ENCODE measurements at places on chromosomes 7 and 10.

DNA sequence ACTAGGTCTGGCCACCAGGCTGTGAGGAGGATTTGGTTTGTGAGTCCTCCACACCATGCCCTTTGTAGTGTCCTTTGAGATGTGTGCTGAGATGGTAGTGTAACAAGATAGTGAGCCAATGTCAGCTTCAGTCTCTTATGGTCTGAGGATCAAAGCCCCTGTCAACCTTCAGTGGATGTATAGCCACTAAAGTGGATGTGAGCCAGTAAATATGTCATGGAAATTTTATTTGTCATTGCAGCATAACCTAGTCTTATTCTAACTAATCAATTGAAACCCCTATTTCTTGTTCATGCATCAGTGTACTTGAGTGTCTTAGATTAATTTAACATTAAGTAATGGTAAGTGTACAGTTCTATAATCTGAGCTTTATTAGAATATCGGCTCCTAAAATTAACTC lies 51.0 kb upstream of the WAC start:
- DNase-seq, result no peak

DNA sequence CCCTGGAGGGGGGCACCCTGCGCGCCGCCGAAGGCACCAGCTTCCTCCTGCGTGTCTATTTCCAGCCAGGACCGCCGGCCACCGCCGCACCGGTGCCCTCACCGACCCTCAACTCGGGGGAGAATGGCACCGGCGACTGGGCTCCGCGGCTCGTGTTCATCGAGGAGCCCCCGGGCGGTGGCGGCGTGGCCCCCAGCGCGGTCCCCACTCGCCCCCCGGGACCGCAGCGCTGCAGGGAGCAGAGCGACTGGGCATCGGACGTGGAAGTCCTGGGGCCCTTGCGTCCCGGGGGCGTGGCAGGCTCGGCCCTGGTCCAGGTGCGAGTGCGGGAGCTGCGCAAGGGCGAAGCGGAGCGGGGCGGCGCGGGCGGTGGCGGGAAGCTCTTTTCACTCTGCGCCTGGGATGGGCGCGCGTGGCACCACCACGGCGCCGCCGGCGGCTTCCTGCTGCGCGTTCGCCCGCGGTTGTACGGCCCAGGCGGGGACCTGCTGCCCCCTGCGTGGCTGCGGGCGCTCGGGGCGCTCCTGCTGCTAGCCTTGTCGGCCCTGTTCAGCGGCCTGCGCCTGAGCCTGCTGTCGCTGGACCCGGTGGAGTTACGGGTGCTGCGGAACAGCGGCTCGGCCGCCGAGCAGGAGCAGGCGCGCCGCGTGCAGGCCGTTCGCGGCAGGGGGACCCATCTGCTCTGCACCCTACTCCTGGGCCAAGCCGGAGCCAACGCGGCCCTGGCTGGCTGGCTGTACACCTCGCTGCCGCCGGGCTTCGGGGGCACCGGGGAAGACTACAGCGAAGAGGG lies 594 bp downstream of the CNNM1 start:
- DNase-seq, result no peak

DNA sequence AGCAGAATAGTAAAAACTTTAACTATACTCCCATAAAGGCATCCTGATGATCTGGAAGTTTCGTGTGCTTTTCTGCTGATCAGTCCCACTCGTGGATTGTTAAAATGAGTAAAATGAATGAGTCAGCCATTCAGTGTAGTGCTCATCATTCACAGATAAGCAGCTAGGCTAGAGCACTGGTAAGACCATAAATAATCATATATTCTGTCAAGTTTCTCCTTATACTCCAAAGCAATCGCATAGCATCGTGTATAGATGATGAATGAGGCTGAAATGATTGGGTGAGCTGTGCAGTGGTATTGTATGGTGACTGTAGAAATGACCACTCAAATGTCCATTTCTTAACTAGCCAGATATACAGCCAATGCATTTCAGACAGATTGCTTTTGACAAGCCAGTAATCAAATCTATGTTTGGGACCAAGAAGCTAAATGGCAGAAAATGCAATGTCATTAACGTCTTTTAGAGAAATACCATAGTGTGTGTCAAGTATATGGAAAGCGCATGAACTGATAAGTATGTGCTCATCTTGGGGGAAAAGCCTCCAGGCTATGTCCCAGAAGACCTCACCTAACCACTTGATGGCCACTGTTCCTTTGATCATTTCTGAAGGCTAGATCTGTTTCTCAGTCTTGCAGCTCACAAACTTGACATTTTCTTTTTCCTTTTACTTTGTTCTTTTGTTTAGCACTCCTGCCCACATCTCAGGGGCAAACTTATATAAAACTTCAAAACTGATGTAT lies 227.2 kb upstream of the FAM3C start:
- no peak for DNase-seq

GRCh38 chr10:43126759-43127424 lies 11.4 kb upstream of the CSGALNACT2 start:
- no peak for DNase-seq

GRCh38 chr7:28329661-28330363 lies 82.5 kb upstream of the CREB5 start:
- no peak for DNase-seq

- no peak for DNase-seq
Measured at GRCh38 chr10:86858011-86858410, 99.4 kb downstream of the MMRN2 start.

GRCh38 chr7:17706734-17707133 lies 233.6 kb downstream of the SNX13 start:
- DNase-seq, result no peak

DNA sequence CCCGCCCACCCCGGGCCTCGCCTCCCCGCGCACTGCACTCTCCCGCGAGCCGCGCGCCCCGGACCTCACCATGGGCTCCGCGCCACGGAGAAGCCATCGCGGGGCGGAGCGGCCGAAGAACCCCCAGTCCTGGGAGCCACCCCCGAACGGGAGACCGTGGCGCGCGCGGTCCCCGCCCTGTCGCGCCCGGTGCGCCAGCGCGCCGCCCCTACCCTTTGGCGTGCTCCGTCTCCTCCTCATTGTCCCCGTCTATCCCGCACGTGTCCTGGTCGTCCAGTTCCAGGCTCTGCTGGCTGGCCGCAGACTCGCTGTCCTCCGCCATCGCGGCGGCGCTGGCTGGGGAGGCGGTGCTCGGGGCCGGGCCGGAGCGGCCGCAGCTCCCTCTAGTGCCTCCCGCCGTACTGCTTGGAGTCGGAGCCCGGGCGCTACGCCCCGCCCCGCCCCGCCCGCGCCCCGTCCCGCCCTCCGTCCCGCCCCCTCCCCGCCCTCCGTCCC lies at the start of gene NMT2:
TSS of gene NMT2 (minus strand) at position 403 of the 495 bp plus-strand sequence. CDS start at position 322, 81 bp downstream.
- DNase-seq, result no peak

DNA sequence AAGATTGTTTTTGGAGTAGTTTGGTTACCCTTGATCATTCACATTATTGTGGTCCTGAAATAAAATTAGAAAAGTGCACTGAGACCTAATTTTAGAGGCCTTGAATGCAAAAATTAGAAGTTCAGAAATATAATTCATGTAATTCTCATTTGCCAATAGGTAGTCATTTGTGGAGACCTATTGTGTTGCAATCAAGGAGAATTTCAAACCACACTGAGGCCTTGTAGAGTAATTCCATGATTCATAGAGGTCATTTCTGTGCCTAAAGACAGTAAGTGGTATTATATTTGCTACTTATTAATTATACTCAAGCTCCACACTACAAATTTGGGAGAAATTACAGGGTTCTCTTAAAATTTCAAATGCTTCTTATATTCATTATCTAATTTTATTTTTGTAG lies 946.8 kb upstream of the POT1 start:
- no peak for DNase-seq

DNA sequence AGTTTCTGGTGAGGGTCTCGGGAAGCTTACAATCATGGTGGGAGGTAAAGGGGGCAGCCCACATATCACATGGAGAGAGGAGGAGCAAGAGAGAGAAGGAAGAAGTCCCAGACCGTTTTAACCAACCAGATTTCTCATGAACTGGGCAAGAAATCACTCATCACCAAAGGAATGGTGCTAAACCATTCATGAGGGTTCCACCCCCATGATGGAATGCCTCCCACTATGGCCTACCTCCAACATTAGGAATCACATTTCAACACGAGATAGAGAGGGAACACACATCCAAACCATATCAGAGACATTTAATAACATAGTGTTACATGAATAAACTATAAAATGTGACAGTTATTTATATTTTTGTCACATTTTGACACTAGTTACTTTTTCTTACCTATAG lies 214.8 kb upstream of the MAGI2 start:
- DNase-seq, result no peak

DNA sequence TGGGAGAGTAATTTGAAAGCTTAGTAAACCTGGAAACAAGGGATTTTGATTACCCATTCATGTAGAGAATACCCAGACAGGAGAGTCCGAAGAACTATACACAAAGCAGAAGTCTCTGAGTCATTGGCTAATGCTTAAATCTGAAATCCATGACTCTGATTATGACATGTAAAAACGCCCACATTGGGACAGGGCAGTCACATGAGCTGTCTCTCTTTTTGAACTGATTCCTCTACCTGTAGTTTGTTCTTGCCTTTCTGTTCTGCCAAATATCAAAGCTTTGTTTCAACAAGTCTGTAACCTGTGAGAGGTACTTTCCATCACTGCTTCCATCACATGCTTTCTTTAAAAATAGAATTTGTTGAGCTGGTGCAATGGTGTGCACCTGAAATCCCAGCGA lies 4.3 kb upstream of the GPNMB start:
- no peak for DNase-seq

- DNase-seq, result no peak
Measured at GRCh38 chr10:70967591-70968587, 79.5 kb upstream of the PCBD1 start.

- DNase-seq, result no peak
Measured at GRCh38 chr10:94316560-94316959, 46.2 kb downstream of the NOC3L start.

DNA sequence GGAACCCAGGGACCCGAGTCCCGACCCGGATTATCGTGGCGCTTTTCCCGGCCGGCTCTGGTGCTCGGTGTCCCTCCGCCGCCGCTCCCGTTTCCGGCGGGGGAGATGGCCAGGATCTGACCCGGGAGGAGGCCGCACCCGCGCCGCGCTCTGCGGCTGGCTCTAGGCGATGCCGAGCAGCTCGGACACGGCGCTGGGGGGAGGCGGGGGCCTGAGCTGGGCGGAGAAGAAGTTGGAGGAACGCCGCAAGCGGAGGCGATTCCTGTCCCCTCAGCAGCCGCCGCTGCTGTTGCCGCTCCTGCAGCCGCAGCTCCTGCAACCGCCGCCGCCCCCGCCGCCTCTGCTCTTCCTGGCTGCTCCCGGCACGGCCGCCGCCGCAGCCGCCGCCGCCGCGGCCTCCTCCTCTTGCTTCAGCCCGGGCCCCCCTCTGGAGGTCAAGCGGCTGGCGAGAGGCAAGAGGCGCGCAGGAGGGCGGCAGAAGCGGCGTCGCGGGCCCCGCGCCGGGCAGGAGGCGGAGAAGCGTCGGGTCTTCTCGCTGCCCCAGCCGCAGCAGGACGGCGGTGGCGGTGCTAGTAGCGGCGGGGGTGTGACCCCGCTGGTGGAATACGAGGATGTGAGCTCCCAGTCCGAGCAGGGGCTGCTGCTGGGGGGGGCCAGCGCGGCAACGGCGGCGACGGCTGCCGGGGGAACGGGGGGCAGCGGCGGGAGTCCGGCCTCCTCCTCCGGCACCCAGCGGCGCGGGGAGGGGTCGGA lies 593 bp downstream of the CDK13 start:
- peak; percentile 9 for DNase-seq

- no peak for DNase-seq
Measured at GRCh38 chr7:67422601-67423000, 426.0 kb downstream of the TYW1 start.

DNA sequence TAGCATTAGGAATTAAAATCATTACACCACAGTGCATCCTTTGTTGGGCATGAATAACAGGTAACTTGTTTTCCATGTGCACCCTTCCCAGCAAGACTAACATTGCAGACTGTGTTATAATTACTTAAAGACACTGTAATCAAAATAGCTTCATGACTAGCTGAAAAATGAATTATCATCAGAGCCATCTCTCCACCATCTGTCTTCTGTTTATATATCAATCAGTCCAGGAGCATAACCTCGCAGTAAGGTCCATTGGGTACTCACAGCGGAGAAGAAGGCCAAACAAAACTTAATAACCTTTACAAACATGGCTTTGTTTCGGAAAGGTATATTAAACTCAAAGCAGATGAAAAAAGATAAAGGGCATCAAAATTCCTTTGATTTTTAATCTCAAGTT lies 90.6 kb downstream of the ODAD2 start:
- DNase-seq, result no peak

DNA sequence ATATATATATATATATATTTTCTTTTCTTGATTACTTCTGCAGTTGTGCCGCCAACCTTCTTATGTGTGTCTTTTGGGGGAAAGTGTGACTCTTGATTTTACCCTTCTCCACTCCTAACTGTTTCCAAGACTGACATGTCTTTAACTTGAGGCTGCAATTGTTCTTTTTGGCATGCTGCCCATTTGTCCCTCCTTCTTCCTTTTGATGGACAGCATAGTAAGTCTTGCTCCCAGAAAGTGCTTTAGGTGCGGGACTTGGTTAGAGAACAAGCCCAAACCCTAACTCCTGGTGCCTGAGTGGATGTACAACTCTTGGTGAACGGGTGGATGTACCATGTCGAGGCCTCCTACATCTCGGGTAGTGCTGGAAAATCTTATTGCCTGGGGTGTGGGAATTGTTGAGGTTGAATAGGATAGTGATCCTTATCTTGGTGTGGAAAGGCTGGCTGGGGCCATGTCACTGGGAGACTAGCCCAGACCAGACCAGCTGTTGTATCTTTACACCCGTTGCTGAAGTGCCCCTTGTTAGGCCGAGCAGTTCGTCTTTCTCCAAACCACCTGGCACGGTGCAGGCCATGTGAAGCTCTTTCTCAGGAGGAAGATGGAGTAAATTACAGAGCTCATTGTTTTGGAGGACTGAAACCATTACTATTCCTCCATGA lies 16.3 kb downstream of the TCF7L2 start:
- no peak for DNase-seq

- no peak for DNase-seq
Measured at GRCh38 chr7:125814100-125814499, 884.5 kb upstream of the POT1 start.

DNA sequence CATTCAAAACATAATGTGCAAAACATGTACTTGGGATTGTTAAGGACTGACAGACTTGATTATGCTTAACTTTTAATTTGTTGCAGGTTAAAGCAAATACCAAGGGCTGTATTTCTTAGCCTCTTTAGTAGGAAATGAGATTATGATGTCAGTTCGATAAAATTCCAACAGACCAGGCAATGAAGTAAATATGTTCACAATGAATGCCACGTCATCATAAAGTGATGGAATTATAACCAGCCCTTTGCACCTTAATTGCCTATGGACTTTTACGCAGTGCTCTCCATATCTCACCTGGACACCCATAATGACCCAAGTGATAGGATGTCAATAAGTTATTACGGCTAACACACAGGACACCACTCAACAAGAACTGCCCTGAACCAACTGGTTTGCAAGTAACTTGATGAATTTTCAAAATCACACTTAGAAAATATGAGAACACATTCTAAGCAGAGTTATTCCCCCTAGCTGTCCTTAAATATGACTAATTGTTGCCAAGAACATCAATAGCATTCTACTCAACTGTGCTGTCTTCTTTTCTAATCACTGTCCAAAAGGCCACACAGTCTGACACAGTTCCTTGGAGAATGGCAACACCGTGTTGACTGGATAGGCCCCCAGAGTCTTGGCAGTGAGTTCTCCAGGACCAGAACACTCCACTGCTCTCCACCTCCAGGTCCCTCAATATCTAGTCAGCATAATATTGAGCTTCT lies 115.0 kb downstream of the CHCHD3 start:
- no peak for DNase-seq
